ENCODE measurements at places on chromosomes 5 and 9.

- DNase-seq = no peak
These were observed 363.3 kb downstream of the KDM4C start for GRCh38 chr9:7121055-7121454.

GRCh38 chr5:86542532-86542931 lies 75.2 kb upstream of the COX7C start:
- no peak for DNase-seq

- DNase-seq = peak; percentile 94
These were observed 254.7 kb upstream of the SLC30A5 start for GRCh38 chr5:68839019-68839552.

GRCh38 chr5:168378741-168379140 lies 87.3 kb downstream of the WWC1 start:
- DNase-seq = no peak

GRCh38 chr9:105441616-105442160 lies 6.1 kb upstream of the FSD1L start:
- DNase-seq = no peak

DNA sequence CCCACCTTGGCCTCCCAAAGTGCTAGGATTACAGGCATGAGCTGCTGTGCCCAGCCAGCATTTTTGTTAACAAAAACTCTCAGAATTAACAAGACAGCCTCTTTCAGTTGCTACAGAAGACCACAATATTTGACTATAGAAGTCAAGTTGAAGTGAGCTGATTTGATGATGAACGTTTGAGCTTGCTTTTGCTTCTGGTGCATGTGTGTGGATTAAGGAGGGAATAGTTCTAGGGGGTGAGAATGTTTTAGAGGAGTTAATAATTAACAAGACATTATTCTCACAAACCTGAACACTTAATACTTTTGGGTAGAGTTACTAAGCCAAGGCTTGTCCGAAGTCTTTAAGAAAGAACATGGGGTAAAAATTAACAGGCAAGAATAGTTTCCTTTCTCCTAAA lies 191.6 kb downstream of the TENT4A start:
- no peak for DNase-seq

DNA sequence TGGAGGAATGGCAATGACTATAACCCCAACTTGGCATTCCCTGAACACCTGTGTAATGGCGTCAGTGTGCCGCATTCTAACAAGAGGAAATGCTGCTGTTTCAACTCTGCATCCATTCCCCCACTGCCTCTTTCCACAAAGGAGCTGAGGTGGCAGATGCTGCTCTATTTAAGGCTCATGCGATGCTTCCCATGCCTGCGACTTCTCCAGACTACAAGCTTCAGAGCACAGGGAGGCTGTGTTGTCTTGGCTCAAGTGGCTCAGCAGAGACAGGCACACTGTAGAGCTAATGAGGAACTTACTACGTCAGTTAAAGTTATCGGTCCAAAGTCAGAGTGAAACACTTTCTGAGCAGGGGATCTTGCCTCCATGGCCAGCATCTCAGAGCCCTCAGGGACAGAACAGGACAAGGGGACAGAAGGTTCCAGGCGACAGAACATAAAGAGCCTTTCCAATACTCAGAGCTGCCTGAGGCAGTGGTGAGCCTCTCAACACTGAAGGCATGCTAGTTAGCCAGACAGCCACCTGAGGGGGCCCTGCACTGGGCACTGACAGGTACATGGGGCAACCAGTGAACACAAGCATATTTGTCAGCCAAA lies 21.8 kb downstream of the TNIP1 start:
- DNase-seq = no peak

Measured in AG09309 (cell line).